ENCODE measurements at places on chromosomes 5 and 9.

- peak; percentile 100 for DNase-seq
Observed at GRCh38 chr5:149485655-149486615, 65.3 kb downstream of the CSNK1A1 start.

GRCh38 chr9:74666625-74667316 lies 169.6 kb downstream of the RORB start:
- DNase-seq = no peak

GRCh38 chr9:94703488-94704140 lies 22.9 kb upstream of the AOPEP start:
- DNase-seq = no peak

GRCh38 chr5:3220201-3220600 lies 375.4 kb upstream of the IRX1 start:
- DNase-seq = no peak

GRCh38 chr9:136171801-136172411 lies 33.0 kb downstream of the LHX3 start:
- peak; percentile 10 for DNase-seq

GRCh38 chr9:18989865-18990264 lies 43.1 kb downstream of the SAXO1 start:
- no peak for DNase-seq

DNA sequence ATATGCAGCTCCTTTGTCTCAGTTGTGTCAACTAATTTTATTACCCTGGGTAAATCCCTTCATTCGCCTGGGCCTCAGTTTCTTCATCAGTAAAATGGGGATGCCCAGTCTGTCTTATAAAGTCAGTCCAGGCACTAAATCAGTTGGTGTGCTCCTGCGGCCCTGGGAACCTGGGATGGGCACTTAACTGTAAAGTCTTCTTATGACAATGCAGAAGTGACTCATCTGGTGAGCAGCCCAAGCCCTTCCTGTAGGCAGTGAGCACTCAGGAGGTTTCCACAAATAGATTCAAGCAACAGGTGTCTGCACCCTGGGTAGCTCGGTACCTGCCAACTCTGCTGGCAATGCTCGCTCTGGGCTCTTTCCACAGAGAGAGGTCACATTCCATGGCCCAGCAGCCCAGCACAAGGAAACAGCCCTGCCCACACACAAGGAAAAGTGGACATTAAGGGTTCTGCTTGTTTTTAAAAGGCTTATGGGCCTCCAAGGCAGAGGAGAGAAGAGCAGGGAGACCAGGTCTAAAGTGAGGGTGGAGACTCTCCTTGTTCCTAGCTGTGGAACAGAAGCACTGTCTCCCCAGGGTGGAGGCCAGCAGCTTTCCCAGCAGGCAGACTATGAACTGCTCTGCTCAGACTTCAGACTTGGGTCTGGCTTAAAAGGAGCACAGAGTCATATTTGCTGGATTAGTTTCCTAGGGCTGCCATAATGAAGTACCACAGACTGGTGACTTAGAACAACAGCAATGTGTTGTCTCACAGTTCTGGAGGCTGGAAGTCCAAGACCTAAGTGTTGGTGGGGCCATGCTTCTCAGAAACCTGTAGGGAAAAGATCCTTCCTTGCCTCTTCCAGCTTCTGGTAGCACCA lies 89.7 kb upstream of the ADRA1B start:
- peak; percentile 96 for DNase-seq

- DNase-seq = no peak
Observed at GRCh38 chr5:134560698-134561097, 35.2 kb downstream of the JADE2 start.

- DNase-seq = no peak
Observed at GRCh38 chr9:113536166-113536482, 72.6 kb downstream of the RGS3 start.

DNA sequence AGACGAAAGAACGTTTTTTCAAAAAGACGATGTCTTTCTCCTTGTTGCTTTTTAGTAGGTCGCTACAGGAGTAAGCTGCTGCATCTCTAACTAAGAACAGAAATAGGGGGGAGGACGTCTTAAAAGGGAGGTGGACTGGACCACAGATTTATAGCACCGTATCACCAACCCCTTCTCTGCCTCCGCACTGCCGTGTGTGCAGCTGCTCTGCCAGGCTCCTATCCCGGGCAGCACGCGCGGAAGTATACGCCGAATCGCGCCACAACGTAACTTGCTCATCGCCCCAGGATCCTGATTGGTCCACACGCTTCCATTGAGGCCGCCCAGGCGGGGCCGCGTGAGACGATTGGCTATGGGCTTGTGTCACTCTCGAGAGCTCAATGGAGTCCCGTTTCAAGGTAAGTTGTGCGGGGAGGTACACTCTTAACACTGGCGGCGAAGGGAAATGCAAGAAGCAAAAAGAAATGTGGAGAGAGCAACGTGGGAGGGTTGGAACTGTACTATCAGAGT lies at the start of gene ELAVL2:
ELAVL2 (minus strand) TSS at position 121 of the 510 bp plus-strand sequence. CDS start 64,006 bp downstream, outside the sequence.
- DNase-seq = peak; percentile 98
